ENCODE measurements at places on chromosomes 5 and 9. TPM values are rescaled to one million over a fixed set of nuclear protein-coding genes. Genes with fewer than 3 reads are reported as not detected.

- H3K36me3 ChIP-seq, result no peaks in the 10 kb centered on the region
- H3K4me1 ChIP-seq, result peaks cover 31% of the 10 kb centered on the region
These were observed 148.8 kb upstream of the DMRT1 start for GRCh38 chr9:692636-693129.

GBGT1 gene
- total RNA-seq, result 3.0 TPM

DNA sequence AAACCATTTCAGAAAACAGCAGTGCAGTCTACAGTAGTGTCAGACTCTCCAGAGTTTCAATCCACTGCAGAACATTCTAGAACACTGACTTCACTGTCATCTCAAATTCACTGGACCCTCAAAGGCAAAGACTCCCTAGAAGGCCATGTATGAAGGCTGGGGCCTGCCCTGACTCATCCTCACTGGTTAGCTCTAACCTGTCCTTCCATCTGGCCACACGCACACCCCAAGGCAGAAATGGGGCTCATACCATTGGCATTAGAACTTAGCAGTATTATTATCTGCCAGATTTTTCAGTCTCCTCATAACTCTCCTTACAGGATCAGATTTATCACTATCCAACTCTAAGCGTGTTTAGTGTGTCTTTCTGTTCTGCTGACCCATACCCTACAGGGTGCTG is 20.4 kb downstream of the S1PR3 start:
- DNase-seq, result no peak
- no peak overlapping the region for H3K4me3 ChIP-seq
- H3K4me1 ChIP-seq, result no peaks in the 10 kb centered on the region
- H3K36me3 ChIP-seq, result no peaks in the 10 kb centered on the region

ARHGEF39 gene
- total RNA-seq, result 31.9 TPM

All from neural progenitor cell (in vitro differentiated cells).